Activated T-cell treated with anti-CD3 and anti-CD28 coated beads for 48 hours (primary cell): ENCODE measurements at places on chromosomes 7 and 10.

GRCh38 chr10:61890881-61891409 is 10.6 kb upstream of the ARID5B start:
- no peak for DNase-seq

DNA sequence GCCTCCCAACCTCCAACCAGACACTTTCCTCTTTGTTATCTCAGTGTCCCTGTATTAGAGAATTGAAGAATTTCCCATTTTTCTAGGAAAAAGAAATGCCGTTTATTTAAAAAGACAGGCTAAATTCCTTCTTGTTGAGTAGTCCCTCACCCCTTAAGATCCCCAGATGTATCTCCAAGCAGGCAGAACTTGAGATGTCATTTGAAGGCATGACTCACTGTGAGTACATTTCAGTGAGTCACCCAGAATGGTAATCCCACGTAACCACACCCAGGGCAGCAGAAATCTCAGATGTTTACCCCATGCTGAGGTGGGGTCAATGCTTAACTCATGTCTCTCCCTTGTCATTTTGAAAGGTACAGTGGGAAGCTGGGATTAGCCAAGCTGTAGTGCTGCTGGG is 4.4 kb downstream of the ZNF655 start:
- DNase-seq, result peak; percentile 39

- no peak for DNase-seq
These were observed 755.4 kb downstream of the KCNMA1 start for GRCh38 chr10:76882245-76882644.

DNA sequence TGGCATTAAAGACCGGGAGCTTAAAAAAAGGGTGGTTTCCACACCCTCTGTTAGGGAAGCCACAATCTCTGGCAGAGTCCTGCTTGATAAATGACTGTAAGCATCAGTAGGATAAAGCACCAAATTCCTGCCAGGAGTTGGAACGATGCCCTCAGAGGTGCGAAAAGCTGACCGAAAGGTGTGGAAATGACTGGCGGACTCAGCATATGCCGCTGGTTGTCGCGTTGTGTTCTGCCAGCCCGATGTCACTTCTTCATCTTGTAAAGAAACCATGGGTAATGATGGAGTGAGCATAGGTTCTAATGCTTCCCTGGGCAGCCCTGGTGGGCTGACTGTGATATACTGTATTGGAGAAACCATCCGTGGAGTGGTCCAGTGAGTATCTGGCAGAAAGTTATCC is 62.4 kb downstream of the KIAA1549 start:
- no peak for DNase-seq

GRCh38 chr10:20415684-20416083 is 481.4 kb downstream of the NEBL start:
- DNase-seq, result no peak

DNA sequence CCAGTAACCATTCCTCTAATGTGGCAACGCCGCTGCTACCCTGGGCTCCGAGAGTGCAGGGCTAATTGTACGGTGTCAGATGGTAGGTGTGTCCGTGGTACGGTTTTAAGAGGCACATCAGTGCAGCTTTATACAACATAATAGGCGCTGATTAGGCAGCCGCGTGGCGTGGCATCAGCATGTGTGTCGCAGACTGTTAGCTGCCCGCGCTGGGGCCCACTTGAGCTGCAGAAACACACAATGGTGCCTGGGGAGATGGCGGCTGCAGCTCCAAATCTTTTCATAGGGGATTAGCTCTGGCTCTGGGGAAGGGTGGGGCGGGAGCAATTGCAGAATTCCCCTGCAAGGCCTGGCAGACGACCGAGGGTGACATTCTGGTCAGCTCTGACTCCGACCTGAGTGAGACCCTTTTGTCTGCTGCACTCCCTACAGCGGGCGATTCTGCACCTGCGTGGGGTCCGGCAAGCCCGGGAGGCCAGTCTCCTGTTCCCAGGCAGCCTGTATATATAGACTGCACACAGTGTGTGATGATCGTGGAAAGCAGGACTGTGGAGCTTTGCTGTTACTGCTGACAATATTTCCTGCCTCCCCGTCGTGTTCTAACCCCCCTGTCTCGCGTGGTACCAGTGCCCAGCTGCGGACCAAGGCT is 722.7 kb upstream of the CELF2 start:
- no peak for DNase-seq

GRCh38 chr10:95655571-95656290 is 780 bp downstream of the ALDH18A1 start:
- peak; percentile 4 for DNase-seq

GRCh38 chr7:11702938-11703337 is 129.1 kb downstream of the THSD7A start:
- DNase-seq, result no peak

GRCh38 chr10:52424341-52424740 is 110.3 kb downstream of the DKK1 start:
- DNase-seq, result no peak

DNA sequence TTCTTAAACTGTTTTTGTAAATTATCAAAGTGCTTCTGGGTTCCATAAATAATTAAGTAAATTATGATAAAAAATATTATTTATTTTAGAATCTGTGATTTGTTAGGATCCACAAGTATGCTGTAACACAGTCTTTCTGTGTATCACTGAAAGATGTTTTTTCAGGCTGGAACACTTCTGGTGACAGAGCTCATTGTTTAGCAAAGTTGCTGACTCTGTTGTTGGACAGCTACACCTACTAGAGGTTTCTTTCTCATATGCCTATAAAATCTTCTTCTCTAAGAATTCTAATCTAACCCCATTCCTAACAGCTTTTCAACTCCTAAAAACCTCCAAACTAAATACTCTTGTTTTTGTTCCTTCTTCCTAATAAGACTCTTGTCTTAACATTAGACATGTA is 176.8 kb downstream of the THSD7A start:
- DNase-seq, result no peak

DNA sequence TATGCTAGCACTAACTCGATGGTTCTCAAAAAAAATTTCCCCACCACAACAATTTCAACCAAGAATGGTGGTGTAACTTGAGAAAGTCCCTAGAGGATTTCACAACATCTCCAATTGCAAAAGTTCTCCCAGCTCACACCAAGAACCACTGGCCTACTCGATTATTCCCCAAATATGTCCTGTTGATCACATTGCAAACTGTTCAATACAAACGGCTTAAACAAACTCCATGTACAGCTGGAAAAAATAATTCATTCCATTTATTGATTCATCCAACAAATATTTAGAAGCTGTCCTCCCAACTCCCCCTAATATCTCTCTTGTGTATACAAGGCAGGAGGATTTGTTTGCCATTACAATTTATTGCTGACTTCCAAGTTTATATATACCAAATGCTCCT is 19.1 kb downstream of the TMEM176B start:
- no peak for DNase-seq

GRCh38 chr7:25732766-25733217 is 419.2 kb upstream of the NFE2L3 start:
- no peak for DNase-seq

- no peak for DNase-seq
These were observed 301.9 kb downstream of the CDK14 start for GRCh38 chr7:90897961-90898469.
